Activated CD4-positive, alpha-beta T cell treated with anti-CD3 and anti-CD28 coated beads, Interleukin-2, amount 10 ng/mL, durations not matched to agents 7 days and 5 days (primary cell): ENCODE measurements at places on chromosomes 3 and 15. TPM values are rescaled to one million over a fixed set of nuclear protein-coding genes. Genes with fewer than 3 reads are reported as not detected.

The CYP8B1 gene
- not detected for total RNA-seq

The CHMP2B gene
- 24.1 TPM for total RNA-seq

The ARL6 gene
- total RNA-seq, result 4.1 TPM

The IP6K2 gene
- 61.2 TPM for total RNA-seq

The SGO1 gene
- total RNA-seq, result 42.4 TPM

The COL6A5 gene
- total RNA-seq, result not detected

The EIF4E3 gene
- 90.4 TPM for total RNA-seq

The ROPN1 gene
- total RNA-seq, result not detected

The CILP gene
- 0.04 TPM for total RNA-seq

The PAQR5 gene
- not detected for total RNA-seq

The SELENOS gene
- total RNA-seq, result 29.1 TPM

The DCUN1D1 gene
- 54.0 TPM for total RNA-seq

The DPPA4 gene
- not detected for total RNA-seq

The TNFSF10 gene
- total RNA-seq, result 83.8 TPM

The MINDY4B gene
- not detected for total RNA-seq

The EXOSC7 gene
- 40.2 TPM for total RNA-seq

The ATOSA gene
- 39.5 TPM for total RNA-seq

The CTXN2 gene
- total RNA-seq, result not detected

The CCRL2 gene
- total RNA-seq, result 5.8 TPM

The IL5RA gene
- total RNA-seq, result not detected

The OR5K2 gene
- total RNA-seq, result not detected

The CHRNA7 gene
- total RNA-seq, result not detected

The CYP1A2 gene
- not detected for total RNA-seq

The PEAK1 gene
- total RNA-seq, result 27.9 TPM

The MESP2 gene
- not detected for total RNA-seq

The PSTPIP1 gene
- 176 TPM for total RNA-seq
